ENCODE measurements at places on chromosomes 1 and 21. TPM values are rescaled to one million over a fixed set of nuclear protein-coding genes. Genes with fewer than 3 reads are reported as not detected.

The ALPL gene
- 1.7 TPM for total RNA-seq

DNA sequence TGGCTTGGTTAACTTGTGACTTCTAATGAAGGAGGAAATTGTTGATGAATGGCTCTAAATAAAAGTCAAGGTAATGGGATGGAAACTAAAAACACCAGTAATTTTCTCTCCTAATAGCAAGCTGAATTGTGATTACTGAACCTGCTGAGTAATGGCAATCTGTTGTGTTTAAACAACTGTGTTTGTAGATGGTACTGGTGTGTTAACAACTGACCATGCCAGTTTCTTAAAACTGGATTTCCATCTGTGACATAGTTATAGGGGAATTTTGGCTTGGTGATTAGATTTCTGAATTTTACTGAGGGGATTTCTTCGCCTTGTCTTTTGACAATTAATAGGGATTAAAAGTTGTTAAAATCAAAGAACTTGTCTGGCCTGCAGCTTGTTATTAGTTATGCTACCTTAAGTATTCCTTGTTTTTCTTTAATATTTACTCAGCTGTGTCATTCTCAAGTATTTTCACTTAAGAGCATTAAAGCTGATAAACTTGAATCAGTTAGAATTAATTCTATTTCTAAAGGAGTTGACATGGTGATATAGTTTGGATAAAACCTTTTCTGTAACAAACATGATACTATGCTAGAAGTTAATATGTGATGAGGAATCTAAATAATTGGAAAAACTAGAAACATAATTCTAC lies 7.9 kb upstream of the ERO1B start:
- H3K36me3 ChIP-seq: no peaks in the 10 kb centered on the region
- no peak for DNase-seq
- no peaks in the 10 kb centered on the region for H3K4me1 ChIP-seq
- H3K4me3 ChIP-seq: no peak overlapping the region
- no peaks in the 10 kb centered on the region for H3K27me3 ChIP-seq

The OR2L3 gene
- not detected for total RNA-seq

DNA sequence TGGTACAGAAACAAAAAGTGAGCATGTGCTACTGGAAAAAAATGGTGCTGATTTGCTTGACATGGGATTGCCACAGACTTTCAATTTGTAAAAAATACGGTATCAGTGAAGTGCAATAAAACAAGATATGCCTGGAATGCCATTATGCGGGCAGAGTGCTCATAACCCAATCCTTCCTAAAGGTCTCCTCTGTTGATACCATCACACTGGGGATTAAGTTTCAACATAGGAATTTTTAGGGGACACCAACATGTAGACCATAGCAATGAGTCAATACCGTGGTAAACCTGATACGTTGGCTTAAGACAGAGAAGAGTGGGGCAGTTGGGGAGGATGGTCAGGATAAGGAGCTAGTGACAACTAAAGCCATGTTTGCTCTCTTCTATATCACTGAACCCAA lies 20.5 kb downstream of the MX1 start:
- no peak overlapping the region for H3K4me3 ChIP-seq
- no peak for DNase-seq
- no peaks in the 10 kb centered on the region for H3K27me3 ChIP-seq

- DNase-seq: no peak
- no peaks in the 10 kb centered on the region for H3K36me3 ChIP-seq
- H3K27ac ChIP-seq: no peak overlapping the region
- no peaks in the 10 kb centered on the region for H3K4me1 ChIP-seq
- H3K4me3 ChIP-seq: no peak overlapping the region
These were observed 854.1 kb upstream of the B3GALT2 start for GRCh38 chr1:194040496-194040895.

The GBP2 gene
- total RNA-seq: 20.1 TPM

- no peaks in the 10 kb centered on the region for H3K27me3 ChIP-seq
- H3K4me1 ChIP-seq: no peaks in the 10 kb centered on the region
- no peak overlapping the region for H3K4me3 ChIP-seq
- DNase-seq: peak; percentile 69
These were observed 6.4 kb upstream of the KCNK1 start for GRCh38 chr1:233607252-233608119.

DNA sequence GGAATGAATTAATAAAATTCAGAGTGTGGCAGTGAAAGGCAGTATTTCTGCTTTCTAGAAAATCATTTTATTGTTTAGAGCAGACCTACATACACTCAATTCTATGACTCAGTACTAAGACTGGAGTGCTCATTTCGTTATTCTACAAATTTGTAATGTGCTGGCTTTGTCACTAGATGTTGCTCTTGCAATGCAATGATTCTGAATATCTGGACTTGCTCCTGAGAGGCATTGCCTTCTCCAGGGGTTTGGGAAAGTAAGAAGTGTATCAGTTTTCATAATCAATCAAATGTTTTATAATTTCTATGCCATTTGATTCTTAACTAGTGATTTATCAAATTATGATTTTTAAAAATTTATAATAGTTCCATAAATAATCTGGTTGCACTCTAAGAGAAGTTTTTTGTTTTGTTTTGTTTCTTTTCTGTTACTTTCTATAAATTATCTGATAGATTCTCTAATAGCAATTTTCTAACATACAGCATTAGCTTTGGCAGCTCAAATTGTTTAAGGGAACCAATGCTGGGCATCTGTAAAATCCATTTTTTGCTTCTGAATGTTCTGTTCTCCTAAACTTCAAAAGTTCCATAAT lies 280.5 kb upstream of the SGIP1 start:
- no peak overlapping the region for H3K27ac ChIP-seq
- no peaks in the 10 kb centered on the region for H3K4me1 ChIP-seq
- H3K36me3 ChIP-seq: no peaks in the 10 kb centered on the region
- H3K27me3 ChIP-seq: no peaks in the 10 kb centered on the region

GRCh38 chr1:99216956-99217355 lies 47.3 kb upstream of the PLPPR4 start:
- H3K4me1 ChIP-seq: no peaks in the 10 kb centered on the region
- H3K4me3 ChIP-seq: no peak overlapping the region
- H3K27me3 ChIP-seq: no peaks in the 10 kb centered on the region
- DNase-seq: no peak
- no peaks in the 10 kb centered on the region for H3K36me3 ChIP-seq

The FLG gene
- not detected for total RNA-seq

GRCh38 chr1:48466594-48466993 lies 5.4 kb downstream of the SPATA6 start:
- no peak overlapping the region for H3K4me3 ChIP-seq
- DNase-seq: no peak
- no peak overlapping the region for H3K27ac ChIP-seq
- no peaks in the 10 kb centered on the region for H3K36me3 ChIP-seq

The ARHGAP30 gene
- total RNA-seq: 3.5 TPM

DNA sequence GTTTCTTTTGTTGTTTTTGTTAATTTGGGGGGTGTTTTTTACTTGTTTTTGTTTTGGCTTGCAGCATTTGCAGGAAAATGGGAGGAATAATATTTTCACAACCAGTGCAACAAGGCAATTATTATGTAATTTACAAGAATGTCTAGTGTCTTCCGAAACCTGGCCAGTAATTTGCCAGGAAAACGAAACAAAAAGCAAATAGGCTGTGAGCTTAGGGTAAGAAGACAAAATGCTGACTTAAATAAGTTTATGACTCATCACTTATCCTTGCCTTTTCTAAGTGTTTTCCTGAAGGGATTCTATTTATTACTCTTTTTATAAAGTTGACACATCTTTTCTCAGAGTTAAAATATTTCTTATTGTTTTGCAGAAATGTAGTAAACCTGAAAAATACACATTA lies 49.8 kb downstream of the KCNT2 start:
- H3K4me1 ChIP-seq: no peaks in the 10 kb centered on the region
- no peak overlapping the region for H3K4me3 ChIP-seq
- H3K36me3 ChIP-seq: no peaks in the 10 kb centered on the region
- H3K27me3 ChIP-seq: no peaks in the 10 kb centered on the region
- no peak overlapping the region for H3K27ac ChIP-seq

- no peak overlapping the region for H3K27ac ChIP-seq
- no peaks in the 10 kb centered on the region for H3K4me1 ChIP-seq
- H3K27me3 ChIP-seq: no peaks in the 10 kb centered on the region
- H3K36me3 ChIP-seq: peaks cover 7% of the 10 kb centered on the region
- DNase-seq: no peak
- no peak overlapping the region for H3K4me3 ChIP-seq
These were observed 80.7 kb upstream of the HP1BP3 start for GRCh38 chr1:20867847-20868246.

The WLS gene
- 88.3 TPM for total RNA-seq

GRCh38 chr1:171334024-171334640 lies 20.1 kb downstream of the FMO4 start:
- no peak overlapping the region for H3K27ac ChIP-seq
- H3K4me1 ChIP-seq: no peaks in the 10 kb centered on the region
- no peak for DNase-seq
- no peaks in the 10 kb centered on the region for H3K36me3 ChIP-seq
- no peaks in the 10 kb centered on the region for H3K27me3 ChIP-seq

DNA sequence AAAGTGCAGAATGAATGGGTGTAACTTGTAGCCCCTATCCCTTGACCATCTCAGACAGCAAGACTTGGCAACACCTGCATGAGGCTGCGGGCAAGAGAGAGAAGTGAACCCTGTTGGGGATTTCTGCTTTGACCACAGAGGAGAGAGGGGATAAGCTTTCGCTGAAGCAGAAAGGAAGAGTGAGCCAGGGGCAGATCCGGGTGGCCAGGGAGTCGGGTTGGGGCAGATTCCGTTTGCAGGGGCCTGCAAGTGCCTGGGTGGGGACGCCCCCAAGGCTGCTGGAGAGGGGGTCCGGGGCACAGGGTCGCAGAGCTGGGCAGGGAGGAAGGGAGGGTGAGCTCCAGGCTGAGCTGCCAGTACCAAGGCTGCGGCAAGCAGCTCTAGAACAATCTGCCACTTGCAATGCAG lies 25.3 kb upstream of the PIK3CD start:
- H3K27ac ChIP-seq: no peak overlapping the region
- H3K4me3 ChIP-seq: no peak overlapping the region
- no peaks in the 10 kb centered on the region for H3K27me3 ChIP-seq

GRCh38 chr1:206776229-206776628 lies 3.9 kb upstream of the IL10 start:
- H3K27ac ChIP-seq: no peak overlapping the region
- H3K4me3 ChIP-seq: no peak overlapping the region
- H3K36me3 ChIP-seq: no peaks in the 10 kb centered on the region
- no peaks in the 10 kb centered on the region for H3K4me1 ChIP-seq
- no peaks in the 10 kb centered on the region for H3K27me3 ChIP-seq

GRCh38 chr21:27366646-27367235 lies 399.9 kb upstream of the ADAMTS5 start:
- no peaks in the 10 kb centered on the region for H3K27me3 ChIP-seq
- no peaks in the 10 kb centered on the region for H3K4me1 ChIP-seq
- DNase-seq: no peak
- no peaks in the 10 kb centered on the region for H3K36me3 ChIP-seq
- no peak overlapping the region for H3K4me3 ChIP-seq

DNA sequence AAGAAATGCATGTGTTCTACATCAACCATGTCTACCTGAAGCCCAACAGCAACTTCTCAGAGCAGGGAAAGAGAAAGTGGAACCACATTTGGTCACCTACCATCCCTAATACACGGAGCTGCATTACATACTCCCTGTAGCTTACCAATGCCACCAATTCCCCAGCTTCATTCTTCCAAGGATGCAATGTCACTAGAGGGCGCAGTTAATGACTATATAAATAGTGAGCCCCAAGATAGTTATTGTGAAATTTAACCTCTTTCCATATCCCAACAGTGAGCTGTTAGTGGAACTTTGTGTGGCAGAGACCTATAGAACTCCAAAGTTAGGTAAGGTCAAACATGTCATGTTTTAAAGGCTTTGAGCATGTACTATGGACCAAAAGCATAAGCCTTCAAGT lies 618.3 kb downstream of the SMYD3 start:
- H3K4me3 ChIP-seq: no peak overlapping the region
- H3K36me3 ChIP-seq: no peaks in the 10 kb centered on the region
- H3K27me3 ChIP-seq: no peaks in the 10 kb centered on the region

The HPCA gene
- total RNA-seq: 3.0 TPM

GRCh38 chr1:226349081-226349480 lies 40.1 kb upstream of the LIN9 start:
- H3K4me3 ChIP-seq: no peak overlapping the region
- H3K27me3 ChIP-seq: no peaks in the 10 kb centered on the region
- H3K27ac ChIP-seq: no peak overlapping the region
- no peak for DNase-seq

The LCE2A gene
- not detected for total RNA-seq

The KCNH1 gene
- total RNA-seq: 0.64 TPM

GRCh38 chr1:115430441-115431158 lies 92.6 kb upstream of the NGF start:
- H3K36me3 ChIP-seq: no peaks in the 10 kb centered on the region
- H3K4me1 ChIP-seq: no peaks in the 10 kb centered on the region
- H3K27ac ChIP-seq: no peak overlapping the region

DNA sequence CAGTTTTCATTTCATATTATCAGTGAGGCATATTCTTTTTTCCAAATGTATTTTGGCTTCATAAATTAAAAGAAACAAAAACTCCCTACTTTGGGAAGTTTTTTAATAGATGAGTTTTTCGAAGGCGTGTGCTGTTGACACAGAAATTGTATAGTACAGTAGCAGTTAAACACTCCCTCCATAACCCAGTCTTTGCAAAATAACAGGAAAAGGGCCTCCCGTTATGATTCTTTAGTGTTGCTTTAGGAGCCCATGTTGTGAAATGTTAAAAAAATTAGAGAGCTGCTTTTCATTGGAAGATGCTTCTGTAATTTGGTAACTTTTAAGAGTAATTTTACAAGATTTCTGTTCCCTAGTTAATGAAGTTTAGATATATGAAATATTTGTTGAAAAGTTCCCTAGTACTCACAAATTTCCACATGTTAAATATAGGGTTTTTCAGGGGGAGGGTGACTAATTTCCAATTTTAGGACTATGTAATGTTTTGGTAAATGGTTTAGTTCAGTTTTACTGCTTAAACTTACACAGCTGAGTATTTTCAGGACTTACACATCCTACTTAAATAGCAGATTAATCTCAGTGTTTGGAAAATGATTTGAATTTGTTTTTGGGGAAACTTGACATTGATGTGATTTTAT lies 2.0 kb downstream of the CAMSAP2 start:
- H3K4me3 ChIP-seq: no peak overlapping the region
- H3K36me3 ChIP-seq: no peaks in the 10 kb centered on the region
- no peaks in the 10 kb centered on the region for H3K4me1 ChIP-seq
- no peak overlapping the region for H3K27ac ChIP-seq

GRCh38 chr1:85940656-85941306 lies 215.8 kb downstream of the COL24A1 start:
- H3K36me3 ChIP-seq: no peaks in the 10 kb centered on the region
- no peak overlapping the region for H3K4me3 ChIP-seq
- H3K27me3 ChIP-seq: no peaks in the 10 kb centered on the region

- peaks cover 8% of the 10 kb centered on the region for H3K4me1 ChIP-seq
- no peaks in the 10 kb centered on the region for H3K36me3 ChIP-seq
- no peaks in the 10 kb centered on the region for H3K27me3 ChIP-seq
- H3K4me3 ChIP-seq: no peak overlapping the region
- H3K27ac ChIP-seq: peak overlapping the region; percentile 78
These were observed 6.0 kb downstream of the CAPN9 start for GRCh38 chr1:230753191-230753585.

GRCh38 chr1:143699115-143699514 lies 272.7 kb downstream of the FAM72C start:
- H3K36me3 ChIP-seq: no peaks in the 10 kb centered on the region
- no peak overlapping the region for H3K4me3 ChIP-seq
- H3K4me1 ChIP-seq: no peaks in the 10 kb centered on the region
- DNase-seq: no peak
- H3K27me3 ChIP-seq: no peaks in the 10 kb centered on the region
- H3K27ac ChIP-seq: no peak overlapping the region

The MMP23B gene
- total RNA-seq: 3.0 TPM

The MPZL1 gene
- total RNA-seq: 112 TPM

GRCh38 chr1:5915587-5916571 lies 76.3 kb downstream of the NPHP4 start:
- H3K27ac ChIP-seq: no peak overlapping the region
- H3K27me3 ChIP-seq: no peaks in the 10 kb centered on the region
- H3K4me1 ChIP-seq: no peaks in the 10 kb centered on the region
- DNase-seq: no peak
- no peak overlapping the region for H3K4me3 ChIP-seq

The BARHL2 gene
- not detected for total RNA-seq
